ENCODE measurements at places on chromosomes 7 and 10.

DNA sequence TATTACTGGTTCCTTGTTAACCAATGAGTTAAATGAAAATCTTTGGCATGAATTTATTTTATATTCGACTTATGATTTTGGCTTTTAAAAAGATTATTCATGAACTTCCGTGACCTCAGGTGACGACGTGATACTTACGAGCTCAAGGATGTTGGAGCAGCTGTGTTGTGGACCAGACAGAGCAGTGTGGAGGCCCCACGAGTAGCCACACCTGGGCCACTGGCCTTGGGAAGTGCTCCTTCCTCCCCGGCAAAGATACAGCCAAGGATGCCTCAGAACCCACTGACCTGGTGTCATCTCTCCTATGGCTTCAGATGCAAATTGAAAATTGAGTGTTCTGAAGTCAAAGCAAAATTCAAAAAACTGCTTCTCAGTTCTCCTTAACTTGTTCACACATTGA, 147.5 kb upstream of the PPP2R2D start:
- no peak overlapping the region for H3K27ac ChIP-seq
- DNase-seq: no peak
- no peaks in the 10 kb centered on the region for H3K36me3 ChIP-seq

- peaks cover 64% of the 10 kb centered on the region for H3K27me3 ChIP-seq
- no peak overlapping the region for H3K27ac ChIP-seq
- H3K4me1 ChIP-seq: peaks cover 11% of the 10 kb centered on the region
- H3K4me3 ChIP-seq: no peak overlapping the region
- peak; percentile 23 for DNase-seq
- H3K36me3 ChIP-seq: no peaks in the 10 kb centered on the region
Observed at GRCh38 chr7:132580717-132581285, 4.5 kb upstream of the PLXNA4 start.

- H3K36me3 ChIP-seq: no peaks in the 10 kb centered on the region
- H3K27ac ChIP-seq: no peak overlapping the region
- peaks cover 5% of the 10 kb centered on the region for H3K4me1 ChIP-seq
- no peaks in the 10 kb centered on the region for H3K27me3 ChIP-seq
- peak; percentile 14 for DNase-seq
Observed at GRCh38 chr7:138608275-138608674, 92.9 kb downstream of the SVOPL start.

- no peak for DNase-seq
- no peaks in the 10 kb centered on the region for H3K36me3 ChIP-seq
- H3K27ac ChIP-seq: no peak overlapping the region
- no peaks in the 10 kb centered on the region for H3K4me1 ChIP-seq
- H3K4me3 ChIP-seq: no peak overlapping the region
- H3K27me3 ChIP-seq: no peaks in the 10 kb centered on the region
Observed at GRCh38 chr7:124155432-124156022, 122.7 kb upstream of the TMEM229A start.

- peaks cover 32% of the 10 kb centered on the region for H3K36me3 ChIP-seq
- peaks cover 25% of the 10 kb centered on the region for H3K4me1 ChIP-seq
- H3K27ac ChIP-seq: peak overlapping the region; percentile 89
- DNase-seq: no peak
Observed at GRCh38 chr7:2159176-2159520, 73.6 kb downstream of the MAD1L1 start.

DNA sequence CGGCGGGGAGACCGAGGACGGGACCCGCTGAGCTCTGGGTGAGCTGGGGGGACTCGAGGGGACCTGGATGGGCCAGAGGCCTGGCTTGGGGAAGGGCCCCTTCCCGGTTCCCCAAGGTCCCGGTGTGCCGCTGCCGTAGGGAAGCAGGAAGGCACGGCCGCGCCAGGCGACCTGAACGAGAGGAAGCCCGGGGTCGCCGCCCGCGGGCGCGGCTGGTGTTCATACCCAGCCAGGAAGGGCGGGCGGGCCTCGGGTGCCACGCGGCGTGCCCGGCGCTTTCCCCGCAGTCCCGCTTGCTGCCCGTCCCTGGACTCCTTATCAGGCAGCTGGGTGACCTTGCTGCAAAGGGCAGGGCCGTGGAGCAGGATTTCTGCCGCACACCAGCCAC, 38.0 kb downstream of the ZNF777 start:
- H3K4me3 ChIP-seq: peak overlapping the region; percentile 92
- H3K27ac ChIP-seq: peak overlapping the region; percentile 37
- H3K27me3 ChIP-seq: no peaks in the 10 kb centered on the region
- peak; percentile 15 for DNase-seq
- H3K36me3 ChIP-seq: peaks cover 1% of the 10 kb centered on the region

GRCh38 chr10:107085665-107086525, 78.6 kb downstream of the SORCS1 start:
- H3K27ac ChIP-seq: no peak overlapping the region
- no peak for DNase-seq
- no peak overlapping the region for H3K4me3 ChIP-seq
- no peaks in the 10 kb centered on the region for H3K27me3 ChIP-seq

GRCh38 chr10:20128811-20129210, 312.6 kb downstream of the PLXDC2 start:
- H3K27ac ChIP-seq: no peak overlapping the region
- no peaks in the 10 kb centered on the region for H3K36me3 ChIP-seq
- H3K27me3 ChIP-seq: no peaks in the 10 kb centered on the region
- no peak for DNase-seq

DNA sequence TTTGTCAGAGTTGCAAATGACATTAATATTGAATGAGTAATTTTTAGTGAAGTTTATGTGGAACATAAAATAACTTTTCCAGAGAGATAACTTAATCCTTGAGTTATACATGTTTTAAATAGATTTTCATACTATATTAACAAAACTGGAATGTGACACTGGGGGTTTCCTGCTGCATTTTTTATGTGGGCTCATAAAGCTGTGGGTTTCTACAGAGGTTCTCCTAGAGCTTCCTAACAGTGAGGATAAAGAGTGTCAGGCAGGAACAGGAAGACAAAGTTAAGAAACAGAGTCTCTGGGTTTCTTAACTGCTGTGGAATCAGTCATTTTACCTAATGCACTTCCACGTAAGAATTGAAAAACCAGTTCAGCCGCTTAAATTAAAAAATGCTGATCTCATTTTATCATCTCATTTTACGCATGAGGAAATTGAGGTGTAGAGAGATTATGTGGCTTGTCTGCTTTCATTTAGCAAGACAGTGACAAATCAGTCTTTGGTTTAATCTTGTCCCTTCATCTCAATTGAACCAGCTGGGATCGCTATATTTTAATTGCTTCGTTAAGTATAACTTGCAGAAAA, 5.0 kb downstream of the CD36 start:
- no peak for DNase-seq
- H3K36me3 ChIP-seq: no peaks in the 10 kb centered on the region
- H3K27me3 ChIP-seq: no peaks in the 10 kb centered on the region

GRCh38 chr7:158067219-158067930, 520.2 kb downstream of the PTPRN2 start:
- no peak overlapping the region for H3K27ac ChIP-seq
- no peak for DNase-seq
- H3K27me3 ChIP-seq: no peaks in the 10 kb centered on the region
- no peaks in the 10 kb centered on the region for H3K4me1 ChIP-seq

DNA sequence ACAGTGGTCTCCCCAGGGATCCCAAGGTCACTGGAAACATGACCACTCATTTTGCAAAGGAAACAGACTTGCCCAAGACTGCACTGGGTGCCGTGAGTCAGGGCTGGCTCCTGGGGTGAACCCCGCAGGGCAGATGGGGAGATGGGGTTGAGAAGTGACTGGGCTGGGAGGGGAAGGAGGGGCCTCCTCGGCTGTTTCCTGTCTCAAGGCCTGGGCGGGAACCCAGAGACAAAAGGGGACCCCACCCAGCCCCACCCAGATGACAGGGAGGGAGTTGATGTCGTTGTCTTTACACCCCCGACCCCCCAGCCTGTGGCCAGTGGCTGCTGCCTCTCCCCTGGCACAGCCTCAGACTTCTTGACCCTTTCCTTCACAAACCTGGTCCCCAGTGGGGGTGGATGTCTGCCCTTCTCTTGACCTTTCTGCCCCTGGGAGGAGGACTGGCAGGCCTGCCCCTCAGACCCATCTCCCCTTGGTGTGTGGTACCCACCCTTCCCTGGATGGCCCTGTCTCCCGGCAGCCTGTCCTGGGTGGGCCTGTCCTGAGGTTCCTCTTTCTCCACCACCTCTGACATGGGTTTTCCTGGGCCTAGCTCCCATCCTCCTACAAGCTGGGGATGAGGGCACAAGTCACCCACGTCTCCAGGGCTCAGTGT, 1.4 kb downstream of the MYO1G start:
- H3K4me1 ChIP-seq: peaks cover 92% of the 10 kb centered on the region
- H3K36me3 ChIP-seq: peaks cover 67% of the 10 kb centered on the region

- peak; percentile 0 for DNase-seq
- H3K4me1 ChIP-seq: peaks cover 31% of the 10 kb centered on the region
- H3K36me3 ChIP-seq: no peaks in the 10 kb centered on the region
- H3K27me3 ChIP-seq: no peaks in the 10 kb centered on the region
Observed at GRCh38 chr7:17234030-17234397, 64.4 kb upstream of the AHR start.

GRCh38 chr7:5426226-5426475, 2.5 kb upstream of the TNRC18 start:
- DNase-seq: no peak
- H3K27ac ChIP-seq: peak overlapping the region; percentile 88
- H3K36me3 ChIP-seq: no peaks in the 10 kb centered on the region

DNA sequence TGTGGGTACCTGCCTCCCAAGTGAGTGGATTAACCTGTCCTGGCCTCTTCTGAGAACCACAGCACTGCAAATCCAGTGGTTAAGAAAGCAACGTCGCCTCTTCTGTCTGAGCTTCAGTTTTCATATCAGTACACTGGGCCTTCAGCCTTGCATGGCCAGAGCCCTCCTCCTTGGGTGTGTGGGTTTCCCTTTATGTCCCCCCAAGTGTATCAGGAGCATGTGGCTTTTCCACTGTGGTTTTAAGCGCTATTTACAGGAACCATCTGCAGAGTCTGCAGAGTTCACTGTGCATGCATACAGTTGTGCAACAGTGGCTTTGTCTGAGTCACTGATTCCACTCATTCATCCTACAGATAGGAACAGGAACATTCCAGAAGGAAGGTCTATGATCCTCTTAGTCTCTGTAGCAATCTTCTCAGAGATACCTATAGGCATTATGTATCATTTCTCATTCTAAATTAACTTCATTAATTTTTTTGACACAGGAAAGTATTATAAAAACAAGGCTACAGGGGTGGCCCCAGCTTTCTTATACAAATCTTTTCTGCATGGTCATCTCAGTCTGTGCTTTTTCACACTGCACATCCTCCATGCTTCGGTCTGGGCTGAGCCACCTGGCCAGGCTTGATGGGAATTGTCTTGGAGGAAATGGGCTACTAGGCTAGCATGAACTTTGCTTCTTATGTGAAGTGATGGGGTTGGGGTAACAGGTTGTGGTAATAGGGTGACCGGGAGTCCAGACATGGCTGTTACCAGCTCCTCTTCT, 17.1 kb downstream of the MBL2 start:
- no peak overlapping the region for H3K4me3 ChIP-seq
- H3K4me1 ChIP-seq: no peaks in the 10 kb centered on the region
- no peaks in the 10 kb centered on the region for H3K27me3 ChIP-seq
- DNase-seq: no peak
- no peak overlapping the region for H3K27ac ChIP-seq

GRCh38 chr10:48233559-48234005, 40.9 kb downstream of the FRMPD2 start:
- no peak overlapping the region for H3K27ac ChIP-seq
- no peak overlapping the region for H3K4me3 ChIP-seq
- no peaks in the 10 kb centered on the region for H3K36me3 ChIP-seq
- H3K4me1 ChIP-seq: peaks cover 7% of the 10 kb centered on the region
- no peak for DNase-seq
- H3K27me3 ChIP-seq: peaks cover 24% of the 10 kb centered on the region

- H3K36me3 ChIP-seq: peaks cover 44% of the 10 kb centered on the region
- H3K27me3 ChIP-seq: no peaks in the 10 kb centered on the region
- H3K4me1 ChIP-seq: peaks cover 32% of the 10 kb centered on the region
- peak overlapping the region; percentile 63 for H3K27ac ChIP-seq
- no peak for DNase-seq
Observed at GRCh38 chr7:75989500-75990388, 4.7 kb downstream of the TMEM120A start.

DNA sequence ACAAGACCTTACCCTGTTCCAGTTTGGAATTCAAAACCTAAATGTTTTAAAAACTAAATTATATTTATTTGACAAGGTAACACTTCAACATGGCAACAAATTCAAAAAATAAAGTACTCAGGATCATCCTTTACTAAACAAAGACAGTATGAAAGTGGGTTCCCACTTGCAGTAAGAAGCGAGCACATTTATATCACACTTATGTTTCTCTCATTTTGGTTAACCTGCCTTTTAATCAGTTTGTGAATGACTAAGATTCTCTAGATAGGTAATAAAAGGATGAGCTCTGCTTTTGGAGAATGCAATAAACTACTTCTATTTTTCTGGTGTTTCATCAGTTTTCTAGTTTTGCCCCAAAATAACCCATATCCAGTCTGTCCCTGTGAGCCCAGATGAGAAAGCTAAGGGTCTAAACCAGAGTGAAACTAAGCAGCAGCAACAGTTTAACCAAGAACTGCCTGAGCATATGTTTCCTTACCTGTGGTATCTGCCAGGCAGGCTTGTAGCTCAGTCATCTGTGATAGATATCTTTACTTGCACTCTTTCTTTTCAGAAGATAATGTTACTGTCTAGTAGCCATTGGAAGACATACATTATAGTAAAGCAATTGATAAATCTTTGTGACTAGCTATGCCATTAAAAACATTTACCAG, 64.1 kb downstream of the ABLIM1 start:
- peaks cover 3% of the 10 kb centered on the region for H3K36me3 ChIP-seq
- DNase-seq: no peak
- peaks cover 26% of the 10 kb centered on the region for H3K27me3 ChIP-seq
- no peak overlapping the region for H3K27ac ChIP-seq

- H3K4me1 ChIP-seq: no peaks in the 10 kb centered on the region
- no peaks in the 10 kb centered on the region for H3K36me3 ChIP-seq
- DNase-seq: no peak
Observed at GRCh38 chr7:132162556-132163144, 413.6 kb downstream of the PLXNA4 start.

- no peaks in the 10 kb centered on the region for H3K27me3 ChIP-seq
- H3K27ac ChIP-seq: no peak overlapping the region
- H3K36me3 ChIP-seq: no peaks in the 10 kb centered on the region
- DNase-seq: no peak
- H3K4me3 ChIP-seq: no peak overlapping the region
Observed at GRCh38 chr7:71019706-71020105, 112.2 kb upstream of the GALNT17 start.

GRCh38 chr7:76515999-76516443, 5.7 kb downstream of the UPK3B start:
- H3K4me1 ChIP-seq: no peaks in the 10 kb centered on the region
- DNase-seq: no peak
- no peaks in the 10 kb centered on the region for H3K36me3 ChIP-seq
- no peak overlapping the region for H3K4me3 ChIP-seq

GRCh38 chr7:66751945-66752344, 11.4 kb downstream of the RABGEF1 start:
- no peak for DNase-seq
- peaks cover 34% of the 10 kb centered on the region for H3K4me1 ChIP-seq
- H3K4me3 ChIP-seq: no peak overlapping the region
- no peak overlapping the region for H3K27ac ChIP-seq
- no peaks in the 10 kb centered on the region for H3K27me3 ChIP-seq

GRCh38 chr10:123642697-123643096, 23.5 kb upstream of the GPR26 start:
- no peak overlapping the region for H3K27ac ChIP-seq
- H3K27me3 ChIP-seq: peaks cover 54% of the 10 kb centered on the region
- H3K36me3 ChIP-seq: no peaks in the 10 kb centered on the region
- DNase-seq: no peak

GRCh38 chr7:2715341-2716231, 27.6 kb downstream of the AMZ1 start:
- peak overlapping the region; percentile 91 for H3K27ac ChIP-seq
- H3K27me3 ChIP-seq: no peaks in the 10 kb centered on the region
- DNase-seq: no peak
- H3K4me1 ChIP-seq: peaks cover 77% of the 10 kb centered on the region
- peaks cover 57% of the 10 kb centered on the region for H3K36me3 ChIP-seq
